COR-L47 (cell line): ENCODE measurements at places on chromosomes 7 and 10.
A peak's percentile ranks its signal among the peaks of the same experiment; 100 is the strongest.

DNA sequence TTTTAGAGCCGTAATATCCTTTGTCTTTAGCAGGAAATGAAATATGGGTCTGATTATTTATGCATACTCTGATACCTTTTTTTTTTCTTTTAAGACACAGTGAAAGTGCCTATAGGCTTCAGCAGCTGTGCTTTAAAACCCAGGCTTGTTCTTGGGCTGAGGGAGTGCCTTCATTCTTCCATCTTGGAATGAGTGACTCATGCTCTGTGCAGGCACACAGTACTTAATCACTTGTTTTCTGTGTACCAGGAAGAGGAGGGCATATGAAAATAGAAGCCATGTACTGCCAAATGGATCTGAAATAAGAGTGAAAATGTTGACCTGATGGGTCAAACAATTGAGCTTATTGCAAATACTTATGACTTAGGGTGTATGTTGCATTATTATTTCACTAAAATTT, 12.0 kb downstream of the INPP5F start:
- DNase-seq: no peak

DNA sequence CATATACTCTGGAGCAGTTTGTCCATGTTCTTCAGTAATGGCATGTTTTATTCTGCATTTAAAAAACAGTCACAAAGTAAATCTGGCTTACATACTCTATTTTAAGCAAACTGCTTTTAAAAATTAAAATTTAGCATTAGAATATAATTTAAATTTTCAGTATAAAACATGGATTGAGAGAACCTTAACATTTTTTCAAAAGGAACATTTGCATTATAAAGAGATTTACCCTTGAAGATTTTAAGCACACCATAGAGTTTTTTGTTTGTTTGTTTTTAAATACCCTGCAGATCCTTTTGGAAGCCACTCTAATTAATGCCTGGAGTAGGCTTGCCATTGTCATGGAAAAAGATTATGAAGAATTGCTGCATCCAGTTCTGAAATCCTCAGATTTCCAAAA, 70.4 kb downstream of the ZNRF2 start:
- DNase-seq: no peak

GRCh38 chr7:81501220-81501619, 268.6 kb downstream of the HGF start:
- peak; percentile 25 for DNase-seq

- DNase-seq: no peak
These were observed 1211.2 kb upstream of the SORCS1 start for GRCh38 chr10:108375691-108376090.

- DNase-seq: no peak
These were observed 50.0 kb downstream of the SLC37A3 start for GRCh38 chr7:140348161-140348849.
